IPS-NIHi11 (cell line): ENCODE measurements at places on chromosomes 16 and 17.

DNA sequence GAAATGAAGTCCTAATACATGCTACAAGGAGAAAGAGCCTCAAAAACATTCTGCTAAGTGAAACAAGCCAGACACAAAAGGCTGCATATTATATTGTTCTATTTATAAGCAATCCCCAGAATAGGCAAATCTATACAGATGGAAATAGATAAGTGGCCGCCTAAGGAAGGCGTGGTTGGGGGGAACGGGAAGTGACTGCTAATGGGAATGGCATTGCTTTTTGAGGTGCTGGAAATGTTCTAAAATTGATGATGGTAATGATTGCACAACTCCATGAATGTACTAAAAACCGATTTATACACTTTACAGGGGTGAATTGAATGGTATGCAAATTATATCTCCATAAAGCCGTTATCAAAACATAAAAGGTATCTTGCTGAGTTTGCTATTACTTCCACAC lies 67.7 kb downstream of the GAS7 start:
- no peak for DNase-seq

DNA sequence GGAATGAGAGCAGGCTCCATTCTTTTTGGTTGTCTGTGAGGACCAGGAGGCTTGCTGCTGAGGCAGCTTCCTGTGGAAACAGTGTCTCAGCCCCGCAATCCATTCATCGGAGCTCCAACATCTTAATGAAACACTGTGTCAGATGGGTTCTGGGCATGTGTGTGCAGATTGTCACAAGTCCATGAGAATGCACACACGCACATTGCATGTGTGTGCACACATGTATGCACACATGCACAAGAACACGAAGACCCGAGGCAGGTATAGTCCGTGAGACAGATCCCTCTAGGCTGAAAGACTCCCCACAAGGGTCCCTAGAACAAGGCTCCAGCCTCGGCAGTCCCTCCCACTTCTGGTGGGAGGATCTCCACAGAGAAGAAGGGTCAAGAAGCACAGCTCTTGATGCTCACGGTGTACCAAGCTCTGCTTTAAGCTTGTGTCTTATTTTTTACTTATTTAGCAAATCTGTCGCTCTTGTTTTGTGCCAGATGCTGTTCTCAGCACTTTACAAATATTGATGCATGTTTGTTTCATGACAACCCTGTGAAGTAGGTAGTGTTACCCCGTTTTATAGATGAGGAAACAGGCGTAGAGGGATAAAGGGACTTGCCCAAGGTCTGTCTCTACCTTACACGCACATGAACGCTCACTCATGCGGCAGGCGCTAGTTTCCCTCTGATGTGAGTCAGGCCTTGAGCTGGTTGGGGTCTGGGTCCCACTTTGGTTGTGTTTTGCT lies 213.1 kb downstream of the SEC14L1 start:
- no peak for DNase-seq

GRCh38 chr17:81436294-81436849 lies 41.1 kb downstream of the BAHCC1 start:
- no peak for DNase-seq

DNA sequence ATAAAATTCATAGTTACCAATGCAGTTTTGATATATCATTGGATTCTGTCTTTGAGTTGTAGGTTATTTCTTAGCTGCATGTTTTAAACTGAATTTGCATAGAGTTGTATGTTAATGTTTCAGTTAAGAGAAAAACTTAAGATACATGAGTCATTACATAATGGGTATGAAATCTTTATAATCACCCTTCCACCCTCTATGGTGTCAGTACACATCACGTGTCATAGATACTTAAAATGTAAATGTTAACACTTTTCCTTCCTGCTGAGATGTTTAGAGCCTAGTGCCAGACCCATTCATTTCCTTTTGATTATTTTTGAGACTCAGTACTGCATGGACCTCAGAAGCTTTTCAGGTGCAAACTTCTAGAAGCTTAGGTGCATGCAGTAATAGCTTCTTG lies 20.5 kb downstream of the ZNF207 start:
- no peak for DNase-seq

DNA sequence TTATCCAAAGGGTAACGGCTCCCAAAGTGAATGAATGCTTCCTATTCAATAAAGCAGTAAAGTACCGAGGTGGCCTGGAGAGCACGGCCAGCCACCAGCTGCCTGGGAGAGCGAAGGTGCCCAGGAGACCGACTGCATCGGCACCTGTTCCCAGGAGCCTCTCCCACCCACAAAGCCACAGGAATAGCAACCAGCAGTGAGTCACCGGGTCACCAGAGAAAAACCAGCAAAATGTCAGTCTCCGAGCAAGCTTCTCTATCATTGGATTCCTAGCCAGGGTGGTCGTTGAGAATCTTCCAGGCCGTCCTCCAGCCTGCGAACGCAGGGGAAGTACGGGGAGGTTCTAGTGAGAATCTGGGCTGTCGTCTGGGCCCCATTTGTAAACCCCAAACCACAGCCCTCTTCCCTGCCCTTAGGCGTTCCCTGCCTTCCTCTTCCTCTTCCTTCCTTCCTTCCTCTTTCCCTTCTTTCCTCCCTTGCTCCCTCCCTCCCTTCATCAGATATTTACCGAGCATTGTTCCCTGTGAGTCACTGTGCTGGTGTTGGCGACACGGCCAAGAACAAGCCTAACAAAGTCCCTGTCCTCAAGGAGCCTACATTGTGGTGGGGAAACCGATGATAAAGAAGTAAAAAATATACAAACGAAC lies 114.6 kb downstream of the SLC39A11 start:
- DNase-seq: no peak

GRCh38 chr17:48499735-48500434 lies 30.9 kb downstream of the HOXB1 start:
- DNase-seq: no peak

- no peak for DNase-seq
These were observed 5.0 kb downstream of the SGCA start for GRCh38 chr17:50170662-50171370.

- DNase-seq: no peak
These were observed 88.3 kb upstream of the ELAC2 start for GRCh38 chr17:13106171-13106570.

- no peak for DNase-seq
These were observed 225.1 kb downstream of the CBLN1 start for GRCh38 chr16:49056546-49056945.

- DNase-seq: no peak
These were observed 19.7 kb downstream of the RBL2 start for GRCh38 chr16:53453928-53454327.

DNA sequence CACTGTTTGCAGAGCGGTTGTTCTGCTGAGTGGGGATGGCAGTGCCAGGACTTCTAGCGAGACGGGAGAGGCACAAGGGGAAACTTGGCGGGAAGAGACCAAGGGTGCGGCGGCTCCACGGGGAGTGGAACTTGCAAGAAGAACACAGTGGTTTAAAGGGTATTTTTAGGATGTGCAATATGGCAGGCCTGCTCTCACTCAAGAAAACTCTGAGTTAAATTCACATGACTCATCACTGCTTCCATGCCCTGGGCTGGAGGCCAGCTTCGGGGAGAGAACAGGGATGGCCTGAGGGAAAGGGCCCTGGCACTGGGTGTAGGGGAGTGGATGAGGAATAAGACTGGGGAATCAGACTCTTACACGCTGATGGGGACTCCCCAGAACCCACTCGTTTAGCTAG lies 13.3 kb upstream of the CD300LD start:
- DNase-seq: no peak

- DNase-seq: no peak
These were observed 639.3 kb downstream of the TOX3 start for GRCh38 chr16:51907680-51908079.

- DNase-seq: no peak
These were observed 16.8 kb upstream of the SUZ12 start for GRCh38 chr17:31919802-31920525.

- no peak for DNase-seq
These were observed 53.7 kb downstream of the SF3B3 start for GRCh38 chr16:70577256-70577698.

- no peak for DNase-seq
These were observed 21.4 kb downstream of the DCUN1D3 start for GRCh38 chr16:20878682-20879147.

GRCh38 chr17:924711-925475 lies 54.7 kb downstream of the NXN start:
- no peak for DNase-seq
